Cortex of kidney (tissue), 1 donor: ENCODE measurements at places on chromosomes 3 and 15.

GRCh38 chr15:76577879-76578512 is 241.4 kb downstream of the ISL2 start:
- no peak for DNase-seq

DNA sequence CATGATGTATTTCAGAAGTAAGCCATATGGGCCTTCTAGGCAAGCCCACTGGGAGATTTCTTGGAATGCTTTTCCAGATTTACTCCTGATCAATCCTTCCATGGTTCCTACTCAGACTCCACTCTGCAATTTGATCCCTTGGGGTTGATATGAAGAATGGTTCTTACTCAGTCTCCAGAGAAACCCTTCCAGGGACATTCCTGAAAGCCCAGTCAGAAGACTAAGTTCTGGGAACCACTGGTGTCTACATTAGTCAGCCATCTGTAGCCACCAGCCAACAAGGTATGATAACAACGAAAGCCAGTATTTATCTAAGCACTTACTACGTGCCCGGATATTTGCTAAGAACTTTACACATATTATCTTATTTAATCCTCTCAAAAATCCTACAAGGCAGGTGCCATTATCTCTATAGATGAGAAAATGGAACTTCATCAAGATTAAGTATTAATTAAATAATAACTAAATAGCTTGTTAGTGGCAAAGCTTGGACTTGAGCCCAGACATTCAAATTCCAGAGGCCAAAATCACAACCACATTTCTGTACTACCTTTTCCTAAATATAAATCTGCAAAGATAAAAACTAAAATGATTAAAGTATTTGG is 32.7 kb downstream of the ZNF385D start:
- DNase-seq, result no peak

DNA sequence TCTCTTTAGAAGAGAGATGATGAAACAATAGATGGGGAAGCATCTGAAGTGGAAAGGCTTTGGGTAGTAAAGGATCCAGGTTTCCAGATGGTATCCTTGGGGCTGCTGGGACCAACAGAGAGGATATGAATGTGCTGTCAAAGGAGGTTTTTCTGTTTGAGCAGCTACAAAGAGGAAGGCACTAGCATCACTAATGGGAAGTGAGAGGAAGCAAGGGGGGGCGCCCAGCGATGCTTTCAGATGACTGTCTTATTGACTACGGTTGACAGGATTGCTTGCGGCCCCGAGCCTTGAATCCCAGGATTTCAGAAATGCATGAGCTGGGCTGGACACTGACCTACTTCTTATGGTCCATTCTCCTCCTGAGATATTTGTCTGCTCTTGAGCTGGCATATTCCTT is 103.8 kb upstream of the GALNT15 start:
- no peak for DNase-seq

DNA sequence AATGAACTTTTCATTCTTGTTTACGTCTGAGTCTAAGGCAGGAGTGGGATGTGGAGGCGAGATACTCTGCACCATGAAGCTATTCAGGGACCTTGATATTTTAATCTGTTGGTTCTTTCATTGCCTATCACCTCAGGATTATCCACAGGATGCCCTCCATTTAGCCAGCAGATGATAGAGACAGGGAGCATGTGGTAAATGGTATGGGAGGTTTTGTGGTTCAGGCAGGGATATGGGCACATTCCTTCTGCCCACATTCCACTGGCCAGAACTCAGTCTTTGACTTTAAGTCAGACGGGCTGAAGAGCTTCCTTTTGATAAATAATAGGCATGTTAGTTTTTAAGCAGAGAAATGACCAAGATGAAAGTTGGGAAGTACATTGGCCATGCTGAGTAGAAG is 548.0 kb upstream of the CCDC54 start:
- no peak for DNase-seq

- DNase-seq, result no peak
Measured at GRCh38 chr3:134087060-134087974, 57.6 kb upstream of the SLCO2A1 start.

GRCh38 chr3:172673210-172673679 is 37.6 kb downstream of the NCEH1 start:
- DNase-seq, result no peak

GRCh38 chr15:55740981-55741832 is 1.7 kb downstream of the PRTG start:
- DNase-seq, result no peak

- DNase-seq, result peak; percentile 32
Measured at GRCh38 chr15:66841953-66842681, 140.1 kb downstream of the SMAD6 start.

- DNase-seq, result no peak
Measured at GRCh38 chr3:180835501-180835900, 77.0 kb upstream of the FXR1 start.

DNA sequence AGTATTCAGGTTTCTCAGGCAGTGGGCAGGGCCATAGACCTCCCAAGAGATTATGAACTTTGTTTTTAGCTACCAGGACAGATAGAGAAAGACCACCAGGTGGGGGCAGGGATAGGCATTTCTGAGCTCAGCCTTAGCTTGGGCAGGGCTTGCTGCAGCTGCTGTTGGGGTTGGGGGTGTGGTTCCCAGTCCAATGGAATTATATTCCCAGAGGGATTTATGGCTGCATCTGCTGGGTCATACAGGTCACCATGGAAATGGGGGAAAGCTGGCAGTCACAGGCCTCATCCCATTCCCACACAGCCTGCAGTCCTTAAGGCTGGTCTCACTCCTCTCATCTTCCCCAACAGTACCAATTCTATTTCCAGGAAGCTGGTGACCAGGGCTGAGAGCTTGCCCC is 144.6 kb upstream of the ZPLD1 start:
- DNase-seq, result no peak

DNA sequence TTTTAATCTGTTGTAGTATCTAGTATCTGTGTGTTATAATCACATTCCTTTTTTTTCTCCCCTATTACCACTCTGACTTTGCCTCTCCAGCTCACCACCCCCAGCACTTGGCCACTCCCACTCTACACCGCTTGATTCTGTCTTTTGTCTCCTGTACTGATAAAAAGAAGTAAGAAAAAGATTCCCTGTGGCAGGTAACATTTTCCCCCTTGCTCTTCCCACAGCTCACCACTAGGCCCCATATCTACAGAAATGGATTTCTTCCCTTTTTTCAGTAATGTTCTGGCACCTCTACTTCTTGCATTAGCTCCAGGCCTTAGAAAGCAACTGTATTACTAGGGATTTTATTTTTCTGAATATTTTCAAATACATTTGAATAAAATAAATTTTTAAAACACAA is 25.6 kb downstream of the KCNH8 start:
- DNase-seq, result no peak

DNA sequence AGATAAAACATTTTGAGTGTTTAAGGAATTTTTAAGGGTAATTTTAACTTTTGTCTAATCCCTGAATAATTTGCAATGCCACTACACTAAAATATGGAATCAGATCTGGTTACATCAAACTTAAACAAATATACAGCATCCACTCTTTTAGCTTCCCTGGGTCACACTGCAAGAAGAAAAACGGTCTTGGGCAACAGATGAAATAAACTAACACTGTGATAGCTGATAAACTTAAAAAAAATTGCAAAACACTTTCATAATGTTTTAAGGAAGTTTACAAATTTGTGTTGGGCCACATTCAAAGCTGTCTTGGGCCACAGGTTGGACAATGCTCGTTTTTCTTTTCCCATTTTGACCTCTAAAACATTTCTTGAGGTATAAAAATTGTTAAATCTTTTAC is 34.3 kb downstream of the CCDC66 start:
- DNase-seq, result no peak

- no peak for DNase-seq
Measured at GRCh38 chr15:91904942-91905341, 51.4 kb downstream of the SLCO3A1 start.

DNA sequence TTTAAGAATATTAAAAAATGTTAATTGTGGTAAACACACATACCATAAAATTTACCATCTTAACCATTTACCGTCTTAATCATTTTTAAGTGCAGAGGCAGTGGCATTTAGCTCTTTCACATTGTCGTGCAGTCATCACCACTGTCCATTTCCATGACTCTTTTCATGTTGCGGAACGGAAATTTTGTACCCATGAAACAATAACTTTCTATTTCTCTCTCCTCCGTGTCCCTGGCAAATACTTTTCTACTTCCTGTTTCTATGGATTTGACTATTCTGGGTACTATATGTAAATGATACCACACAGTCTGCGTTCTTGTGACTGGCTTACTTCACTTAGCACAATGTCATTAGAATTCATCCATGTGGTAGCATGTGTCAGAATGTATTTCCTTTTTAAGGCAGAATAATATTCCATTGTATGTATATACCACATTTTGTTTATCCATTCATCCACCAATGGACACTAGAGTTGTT is 27.9 kb downstream of the AKAP13 start:
- DNase-seq, result no peak

GRCh38 chr3:73148206-73148605 is 86.7 kb downstream of the EBLN2 start:
- no peak for DNase-seq

GRCh38 chr3:20700714-20701113 is 514.7 kb upstream of the SGO1 start:
- no peak for DNase-seq

DNA sequence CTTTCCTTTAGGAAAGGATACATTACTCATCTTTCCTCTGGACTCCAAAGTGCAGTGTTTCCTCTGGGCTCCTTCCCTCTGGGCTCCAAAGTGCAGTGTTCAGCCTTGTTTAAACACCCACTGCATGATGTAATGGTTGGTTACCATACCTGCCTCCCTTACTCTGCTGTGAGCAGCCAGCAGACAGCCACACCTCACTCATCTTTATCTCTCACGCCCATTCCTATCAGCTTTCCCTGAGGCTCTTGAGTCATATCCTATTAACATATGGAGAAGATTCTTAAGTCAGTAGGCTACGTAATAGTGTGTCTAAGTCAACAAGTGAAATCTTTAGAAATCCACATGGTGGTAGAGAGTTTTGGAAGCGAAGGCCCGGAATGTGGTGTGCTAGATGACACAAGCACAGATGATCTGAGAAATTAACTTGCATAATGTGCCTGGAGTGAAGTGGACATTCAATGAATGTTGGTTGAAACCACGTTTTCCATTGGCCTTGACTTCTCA is 97.2 kb upstream of the CTNNB1 start:
- no peak for DNase-seq

DNA sequence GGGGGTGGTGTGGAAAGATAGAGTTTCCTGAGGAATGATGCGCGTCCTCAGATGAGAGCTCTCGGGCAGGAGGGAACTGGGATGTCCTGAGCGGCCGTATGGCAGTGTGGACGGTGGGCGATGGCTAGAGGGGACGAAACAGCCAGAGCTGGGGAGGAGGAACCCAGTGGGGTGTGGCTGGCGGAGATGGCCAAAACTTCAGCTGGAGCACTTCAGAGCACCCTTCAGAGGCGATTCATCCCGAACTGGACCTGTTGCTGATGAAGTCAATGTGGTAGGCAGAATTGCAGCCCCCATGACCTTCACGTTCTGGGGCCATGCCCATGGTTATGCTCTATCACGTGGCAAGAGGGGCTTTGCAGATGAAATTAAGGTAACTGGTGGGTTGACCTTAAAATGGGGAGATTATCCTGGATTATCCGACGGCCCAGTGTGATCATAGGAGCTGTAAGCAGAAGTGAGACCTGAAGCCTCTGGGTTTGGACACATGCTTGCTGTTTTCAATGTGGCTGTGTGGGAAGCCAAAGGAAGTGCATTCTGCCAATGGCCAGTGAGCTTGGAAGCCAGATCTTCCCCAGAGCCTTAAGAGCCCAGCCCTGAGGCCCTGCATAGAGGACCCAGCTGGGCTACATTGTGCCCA is 52.3 kb downstream of the ATP1B3 start:
- DNase-seq, result no peak

DNA sequence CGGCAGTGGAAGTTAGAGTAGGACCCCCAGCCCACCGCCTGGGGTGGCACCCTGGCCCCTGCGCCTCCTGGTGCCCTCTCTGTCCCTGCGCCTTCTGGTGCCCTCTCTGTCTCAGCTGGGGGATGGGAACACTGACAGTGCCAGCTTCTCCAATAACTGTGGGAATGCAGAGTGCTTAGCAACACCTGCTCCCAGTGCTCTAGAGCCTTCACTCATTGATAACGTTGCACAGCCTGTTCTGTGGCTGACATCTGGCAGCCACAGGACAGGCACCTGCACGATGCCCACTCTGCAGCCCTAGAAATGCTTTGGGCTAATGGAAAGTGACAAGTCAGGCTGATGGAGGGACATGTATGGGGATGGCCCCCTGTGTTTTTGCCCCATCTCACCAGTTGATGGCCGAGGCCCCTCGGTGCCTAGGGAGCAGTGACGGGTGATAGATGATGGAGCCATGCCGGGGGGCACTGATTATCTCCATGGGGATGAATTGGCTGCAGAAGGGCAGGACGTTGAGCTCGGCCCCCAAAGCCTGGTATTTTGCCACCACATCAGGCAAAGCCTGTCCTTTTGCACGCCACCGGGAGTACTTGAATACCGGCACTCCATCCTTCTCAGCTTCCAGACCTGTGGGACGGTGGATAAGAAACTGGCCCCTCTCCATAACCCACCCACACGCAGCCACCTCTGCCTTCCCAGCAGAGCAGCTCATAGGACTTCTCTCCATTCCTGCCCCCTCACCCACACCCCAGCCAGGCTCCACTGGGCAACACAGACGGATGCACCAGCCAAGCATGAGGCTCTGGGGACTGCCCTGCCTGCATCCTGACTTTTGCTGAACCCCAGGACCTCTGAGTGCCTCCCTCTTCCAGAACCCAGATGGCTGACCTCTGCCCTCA is 22.1 kb downstream of the ALDH1L1 start:
- DNase-seq, result no peak

- no peak for DNase-seq
Measured at GRCh38 chr3:51386852-51387229, 1.8 kb downstream of the MANF start.

DNA sequence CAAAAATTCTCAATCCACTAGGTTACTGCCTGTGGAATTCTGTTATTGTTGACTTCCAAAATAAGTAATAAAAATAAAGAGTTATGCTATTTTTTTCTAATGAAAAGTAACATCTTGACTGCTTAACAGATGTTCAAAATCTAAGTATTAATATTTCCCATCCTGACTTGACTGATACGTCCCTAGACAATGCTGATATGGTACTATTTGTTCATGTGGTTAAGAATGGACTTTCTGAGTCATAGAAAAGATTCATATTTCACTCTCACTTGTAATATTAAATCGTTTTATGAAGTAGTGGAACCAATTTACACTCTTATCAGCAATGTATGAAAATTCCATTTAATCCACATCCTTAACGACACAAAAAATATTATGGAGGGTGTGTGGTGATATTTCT is 104.8 kb upstream of the PLSCR5 start:
- DNase-seq, result no peak

DNA sequence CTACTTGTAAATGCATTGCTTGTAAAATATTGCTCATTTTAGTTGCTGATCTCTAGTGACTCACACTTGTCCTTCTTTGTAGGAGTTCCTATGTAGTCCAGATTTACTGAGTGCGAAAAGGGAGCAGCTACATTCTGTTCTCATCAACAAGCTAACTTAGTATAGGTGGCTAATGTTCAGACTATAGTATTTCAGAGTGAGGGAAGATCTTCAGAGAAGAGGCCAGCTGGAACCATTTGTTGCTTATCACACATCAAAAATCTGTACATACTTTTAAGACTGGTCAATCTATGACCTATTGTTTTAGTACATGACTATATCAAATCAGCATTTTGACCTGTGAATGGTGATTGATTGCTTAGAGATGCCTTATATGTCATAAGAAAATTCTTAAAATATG is 71.3 kb upstream of the THSD4 start:
- DNase-seq, result no peak
